ENCODE measurements at places on chromosomes 5 and 9.

DNA sequence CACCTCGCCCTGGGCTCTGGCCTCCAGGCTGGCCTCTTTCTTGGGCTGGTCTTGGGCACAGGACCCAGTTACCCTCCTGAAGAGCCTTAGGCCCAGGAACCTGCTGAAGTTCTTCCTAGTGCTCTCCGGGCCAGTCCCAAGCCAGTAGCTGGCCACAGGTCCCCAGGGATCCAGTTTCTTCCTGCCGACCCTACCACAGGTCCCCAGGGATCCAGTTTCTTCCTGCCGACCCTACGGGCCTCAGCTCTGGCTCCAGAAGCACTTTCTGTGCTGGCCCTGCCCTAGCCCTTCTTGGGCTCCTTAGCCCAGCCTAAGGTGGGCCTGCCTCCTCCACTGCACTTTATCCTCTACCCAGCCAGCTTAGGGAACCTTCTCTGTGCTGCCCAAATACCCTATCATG lies 18.2 kb upstream of the CACFD1 start:
- no peak for DNase-seq

DNA sequence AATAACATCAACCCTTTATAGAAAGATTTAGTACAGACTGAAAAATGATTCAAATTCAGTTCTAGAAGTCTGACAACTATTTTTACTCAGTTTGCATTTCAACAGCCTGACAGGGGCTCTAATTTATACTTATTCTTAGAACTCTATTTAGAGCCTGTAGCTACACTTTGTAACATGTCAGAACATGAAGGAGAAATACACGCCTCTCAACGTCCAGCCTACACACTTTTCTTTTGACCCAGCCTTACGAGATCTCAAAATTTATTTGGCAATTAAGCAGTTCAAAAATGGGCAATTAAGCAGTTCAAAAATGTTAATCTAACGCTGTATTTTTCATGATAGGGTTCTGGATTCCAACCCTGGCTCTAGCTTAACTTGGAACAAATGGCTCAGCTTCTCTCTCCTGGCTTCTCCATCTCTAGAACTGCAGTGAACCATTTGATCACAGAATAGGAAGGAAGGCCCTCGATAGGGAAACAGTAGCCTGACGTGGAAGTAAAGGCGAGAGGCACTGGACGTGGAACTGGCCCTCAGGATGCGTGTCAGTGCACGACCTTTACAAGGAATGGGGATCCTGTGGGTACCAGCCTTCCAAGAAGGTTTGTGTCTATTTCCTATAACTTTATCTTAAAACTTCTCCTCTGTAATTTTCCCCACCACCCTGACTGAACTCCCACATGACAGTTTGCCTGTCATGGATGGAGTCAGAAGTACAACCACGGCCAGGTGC lies 66.4 kb downstream of the PRRT1B start:
- DNase-seq = no peak

DNA sequence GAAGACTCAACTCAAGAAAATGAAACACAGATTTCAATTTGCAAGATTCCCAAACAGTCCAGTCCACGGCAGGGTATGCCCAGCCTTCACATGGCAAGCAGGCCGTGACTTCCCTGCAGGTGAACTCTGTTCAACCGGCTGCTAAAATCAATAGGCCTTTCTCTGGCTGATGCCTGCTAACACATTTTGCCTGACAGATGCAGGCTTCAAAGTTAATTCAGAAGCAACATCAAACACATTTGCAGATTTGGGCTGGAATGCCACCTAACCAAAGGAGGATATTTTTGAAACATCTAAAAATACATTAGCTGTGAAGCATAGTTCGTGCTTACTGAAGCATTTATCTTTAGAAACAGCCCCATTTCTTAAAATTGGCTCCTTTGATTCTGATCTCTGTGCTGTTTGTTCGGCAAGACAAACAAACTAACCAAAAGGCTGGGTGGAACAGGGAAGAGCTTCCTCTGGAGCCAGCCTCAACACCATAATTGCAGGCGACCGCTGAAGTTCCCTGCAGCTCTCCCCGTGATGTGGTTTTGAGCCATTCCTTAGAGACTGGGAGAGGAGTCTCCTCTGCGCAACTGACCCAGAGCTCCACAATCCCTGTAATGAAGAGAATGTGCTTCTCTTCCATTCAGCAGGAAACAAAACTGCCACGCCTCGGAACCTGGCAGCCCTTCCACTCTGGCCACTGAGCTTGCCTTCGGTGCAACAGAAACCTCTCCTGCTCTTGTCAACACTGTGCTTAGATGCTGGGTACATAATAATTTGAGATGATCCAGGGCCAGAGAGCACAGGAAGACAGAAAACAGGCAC lies 126.5 kb downstream of the MYO10 start:
- DNase-seq = no peak

- no peak for DNase-seq
Observed at GRCh38 chr5:44336708-44337107, 52.5 kb downstream of the FGF10 start.

- DNase-seq = no peak
Observed at GRCh38 chr9:15282567-15283285, 24.3 kb downstream of the TTC39B start.

DNA sequence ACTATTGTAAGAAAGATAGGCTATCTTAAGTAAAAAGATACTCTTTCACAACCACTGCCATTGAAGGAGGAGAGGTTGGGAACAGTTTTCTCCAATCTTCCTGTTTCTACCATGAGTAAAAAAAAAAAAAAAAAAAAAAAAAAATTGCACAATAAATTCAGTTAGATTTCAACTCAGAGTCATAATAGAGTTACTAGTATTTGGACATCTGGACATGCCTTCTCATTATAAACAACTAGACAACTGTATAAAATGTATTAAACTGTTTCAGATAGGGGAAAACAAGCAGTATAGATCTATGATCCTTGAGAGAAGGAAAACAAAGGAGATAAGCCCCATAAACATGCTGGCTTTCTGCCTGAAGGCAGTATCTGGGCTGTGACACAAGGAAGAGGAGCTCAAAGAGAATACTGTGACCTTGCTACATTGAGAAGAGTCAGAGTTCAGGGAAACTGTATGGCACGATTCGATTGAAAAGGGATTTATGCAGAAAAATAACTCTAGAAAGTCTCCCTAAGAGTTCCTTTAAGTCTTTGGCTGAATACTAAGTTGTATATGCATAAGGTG lies 249.2 kb upstream of the POU5F2 start:
- DNase-seq = no peak

GRCh38 chr5:15300141-15300540 lies 199.8 kb upstream of the FBXL7 start:
- DNase-seq = no peak

- no peak for DNase-seq
Observed at GRCh38 chr9:125146247-125146646, 2.9 kb upstream of the SCAI start.

- no peak for DNase-seq
Observed at GRCh38 chr5:91955610-91956009, 572.5 kb upstream of the ARRDC3 start.

DNA sequence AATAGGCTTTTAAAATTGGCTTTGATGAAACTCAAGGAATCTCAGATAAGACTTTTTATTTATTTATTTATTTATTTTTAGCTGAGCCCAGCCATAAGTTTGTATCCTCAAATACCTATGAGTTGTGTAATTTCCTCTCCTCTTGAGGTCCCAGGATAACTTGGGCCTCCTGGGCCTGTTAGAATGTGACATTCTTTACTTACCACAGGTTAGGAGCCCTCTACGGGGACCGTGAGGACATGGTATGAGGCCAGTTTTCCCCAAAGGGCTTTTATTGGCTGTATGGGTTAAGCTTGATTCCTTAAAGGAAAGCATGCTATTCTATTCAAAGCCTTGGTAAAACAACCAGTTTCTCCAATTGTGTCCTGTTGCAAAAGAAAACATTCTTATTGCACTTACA lies 16.9 kb downstream of the SHISAL2B start:
- no peak for DNase-seq

DNA sequence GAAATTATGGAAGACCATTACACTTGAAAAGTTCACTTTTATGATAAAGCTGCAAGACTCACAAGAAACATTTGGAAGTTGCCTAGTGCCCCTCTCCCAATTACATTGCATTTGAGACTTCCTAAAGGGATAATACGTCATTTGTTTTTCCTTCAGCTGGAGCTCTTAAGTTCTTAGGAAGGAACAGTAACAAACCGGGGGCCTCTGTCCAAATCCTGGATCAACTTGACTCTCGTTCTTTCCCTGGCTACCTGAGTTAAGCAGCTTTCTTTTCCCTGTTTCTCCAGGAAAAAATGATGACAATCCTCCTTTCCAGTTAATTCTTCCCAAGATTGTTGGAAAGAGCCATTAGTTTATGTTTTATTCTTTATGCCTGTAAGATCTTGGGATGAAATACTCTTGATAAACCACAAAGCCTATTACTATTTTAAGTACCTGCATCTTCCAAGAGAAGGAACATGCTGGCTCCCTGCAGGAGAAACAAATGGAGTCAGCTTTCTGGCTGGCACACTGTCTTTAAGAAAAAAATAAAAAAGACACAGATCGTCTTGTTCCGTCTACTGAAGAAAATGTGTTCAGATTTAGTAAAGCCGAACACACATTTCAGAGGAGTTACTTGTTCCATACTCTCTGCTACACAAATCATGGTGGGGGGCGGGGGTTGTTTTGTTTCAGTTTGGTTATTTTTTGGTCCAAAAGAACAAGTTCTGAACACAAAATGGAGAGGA lies 297.9 kb downstream of the EFNA5 start:
- no peak for DNase-seq

GRCh38 chr9:127535834-127536233 lies 76.2 kb upstream of the STXBP1 start:
- no peak for DNase-seq

DNA sequence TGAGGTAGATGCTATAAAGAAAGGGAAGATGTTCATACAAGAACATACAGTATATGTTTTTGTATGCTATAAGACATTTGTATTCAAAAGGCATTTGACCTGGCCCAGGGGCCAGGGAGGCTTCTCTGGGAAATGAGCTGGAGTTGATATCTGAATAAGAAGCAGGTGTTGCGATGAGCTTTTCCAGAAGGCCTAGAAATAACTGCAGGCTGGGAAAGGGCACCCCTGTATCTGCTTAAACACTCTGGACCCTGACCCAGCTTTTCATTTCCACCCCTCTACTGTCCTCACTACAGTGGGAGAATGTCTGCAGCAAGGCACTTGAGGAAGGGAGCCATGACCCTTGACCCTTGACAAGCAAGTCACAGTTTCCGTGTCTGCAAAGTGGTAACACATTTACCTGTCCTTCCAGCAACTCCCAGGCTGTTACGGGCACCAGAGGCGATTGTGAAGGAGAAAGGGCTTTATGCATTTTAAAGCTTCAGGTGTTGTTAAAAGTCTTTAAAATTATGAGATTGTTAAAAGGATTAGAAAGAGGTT lies 88.2 kb upstream of the PANK3 start:
- DNase-seq = no peak

GRCh38 chr5:104178829-104179456 lies 616.4 kb upstream of the NUDT12 start:
- peak; percentile 17 for DNase-seq

- peak; percentile 32 for DNase-seq
Observed at GRCh38 chr9:99732715-99733114, 89.0 kb upstream of the NR4A3 start.

- no peak for DNase-seq
Observed at GRCh38 chr5:33793836-33794549, 97.8 kb downstream of the ADAMTS12 start.

DNA sequence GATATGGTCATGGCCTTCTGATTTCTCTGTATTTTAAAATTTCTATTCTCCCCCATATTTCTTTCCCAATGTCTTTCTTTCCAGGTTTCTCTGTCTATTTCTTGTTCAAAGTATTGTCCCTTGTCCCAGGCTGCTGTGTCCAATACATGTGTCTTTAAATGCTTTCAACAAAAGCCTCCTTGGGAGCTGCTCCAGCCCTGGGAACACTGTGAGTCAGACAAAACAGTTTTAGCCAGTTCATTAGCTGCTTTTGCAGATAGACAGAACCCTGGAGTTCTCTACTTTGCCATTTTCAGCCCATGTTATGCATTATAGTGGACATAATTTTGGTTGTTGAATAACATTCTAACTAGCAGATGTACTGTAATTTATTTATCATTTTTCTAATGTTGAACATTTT lies 20.5 kb upstream of the JAK2 start:
- no peak for DNase-seq

DNA sequence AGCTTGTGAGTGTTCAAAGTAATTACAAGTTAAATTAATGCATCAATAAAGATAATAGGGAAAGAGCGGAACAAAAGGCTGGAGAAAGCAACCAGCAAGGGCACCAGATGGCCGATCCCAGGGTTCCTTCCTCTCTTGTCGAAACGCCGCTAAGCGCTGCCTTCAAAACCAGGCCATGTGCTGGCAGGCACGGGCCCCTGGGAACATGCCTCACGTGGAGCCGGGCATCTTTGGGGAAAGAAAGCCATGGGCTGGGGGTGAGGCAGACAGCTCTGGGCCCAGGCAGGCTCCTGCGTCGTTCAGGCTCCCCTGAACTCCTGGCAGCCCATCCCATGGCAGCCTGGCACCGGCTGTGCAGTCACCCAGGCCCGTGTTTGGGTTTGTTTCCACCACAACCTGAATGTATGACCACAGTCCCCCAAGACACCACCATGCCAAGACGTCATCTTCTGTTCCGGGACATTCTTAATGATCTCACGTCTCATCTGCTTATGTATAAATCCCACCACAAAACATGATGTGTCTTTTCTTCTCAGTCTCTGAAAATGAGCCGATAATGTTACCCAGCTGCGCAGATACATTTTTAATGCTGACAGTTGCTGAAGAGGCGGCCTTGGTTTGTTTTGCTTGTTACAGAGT lies 110.4 kb upstream of the SARDH start:
- DNase-seq = no peak

GRCh38 chr9:72217306-72217842 lies 68.1 kb downstream of the GDA start:
- DNase-seq = no peak

GRCh38 chr9:37954581-37954981 lies 50.7 kb upstream of the SLC25A51 start:
- no peak for DNase-seq

- no peak for DNase-seq
Observed at GRCh38 chr5:82639393-82640144, 361.4 kb upstream of the RPS23 start.

- DNase-seq = no peak
Observed at GRCh38 chr5:53031695-53032096, 42.5 kb downstream of the ITGA2 start.

DNA sequence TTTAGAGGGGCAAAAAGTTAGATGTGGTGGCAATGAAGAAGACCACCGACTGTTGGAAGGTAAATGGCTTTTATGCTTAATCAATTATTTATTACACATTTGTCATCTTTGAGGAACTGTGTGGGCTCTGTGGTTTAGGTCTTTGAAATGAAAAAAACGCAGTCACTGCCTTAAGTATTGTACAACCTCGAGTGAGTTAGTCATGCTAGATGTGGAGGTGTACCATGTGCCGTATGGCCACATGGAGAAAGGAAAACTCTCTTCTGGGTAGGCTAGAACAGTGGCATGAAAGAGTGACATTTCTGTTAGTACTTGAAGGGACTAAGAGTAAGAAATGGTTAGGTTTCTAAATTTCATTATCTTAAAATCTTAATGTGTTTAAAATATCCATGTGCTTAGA lies 166.1 kb downstream of the HACD4 start:
- peak; percentile 44 for DNase-seq

Data from suppressor macrophage (primary cell).